ENCODE measurements at places on chromosomes 7 and 10. TPM values are rescaled to one million over a fixed set of nuclear protein-coding genes. Genes with fewer than 3 reads are reported as not detected.

Gene NCF1
- 0.51 TPM for polyA plus RNA-seq

- no peak for DNase-seq
These were observed 37.1 kb upstream of the ATP6V0A4 start for GRCh38 chr7:138835087-138835486.

GRCh38 chr10:110392868-110393740, 88.4 kb upstream of the SMNDC1 start:
- DNase-seq, result no peak

DNA sequence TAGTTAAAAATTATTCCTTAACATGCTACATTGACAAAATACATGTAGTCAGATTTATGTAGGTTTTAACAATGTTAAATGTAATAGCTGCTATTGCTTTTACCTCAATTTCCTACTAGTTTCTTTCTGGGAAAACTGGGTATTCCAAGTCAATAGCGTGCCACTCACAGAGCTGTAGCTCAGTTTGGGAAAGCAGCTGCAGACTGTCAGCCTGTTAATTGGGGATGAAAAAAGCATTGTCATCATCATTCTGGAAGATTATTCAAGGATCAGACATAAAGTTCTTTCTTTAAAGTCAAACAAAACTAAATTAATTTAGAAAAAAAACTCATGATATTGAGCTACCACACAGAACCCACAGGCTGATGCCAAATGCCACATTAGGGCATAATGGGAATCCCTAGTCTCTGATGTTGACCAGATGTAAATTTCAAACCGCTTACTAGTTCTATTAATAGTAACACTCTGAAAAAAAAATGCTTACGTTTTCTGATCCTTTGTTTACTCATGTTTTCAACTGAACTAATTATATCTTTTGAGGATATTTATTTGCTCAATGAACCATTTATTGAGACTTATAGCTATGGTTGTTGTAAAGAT, 19.6 kb upstream of the AGMO start:
- DNase-seq, result no peak

Data from psoas muscle (tissue), 8 donors.